Activated T-cell treated with anti-CD3 and anti-CD28 coated beads, Interleukin-2, amount 50 U/mL, for 48 hours (primary cell): ENCODE measurements at places on chromosomes 5 and 9.

- DNase-seq: no peak
These were observed 9.5 kb downstream of the SLC35A4 start for GRCh38 chr5:140574165-140574564.

DNA sequence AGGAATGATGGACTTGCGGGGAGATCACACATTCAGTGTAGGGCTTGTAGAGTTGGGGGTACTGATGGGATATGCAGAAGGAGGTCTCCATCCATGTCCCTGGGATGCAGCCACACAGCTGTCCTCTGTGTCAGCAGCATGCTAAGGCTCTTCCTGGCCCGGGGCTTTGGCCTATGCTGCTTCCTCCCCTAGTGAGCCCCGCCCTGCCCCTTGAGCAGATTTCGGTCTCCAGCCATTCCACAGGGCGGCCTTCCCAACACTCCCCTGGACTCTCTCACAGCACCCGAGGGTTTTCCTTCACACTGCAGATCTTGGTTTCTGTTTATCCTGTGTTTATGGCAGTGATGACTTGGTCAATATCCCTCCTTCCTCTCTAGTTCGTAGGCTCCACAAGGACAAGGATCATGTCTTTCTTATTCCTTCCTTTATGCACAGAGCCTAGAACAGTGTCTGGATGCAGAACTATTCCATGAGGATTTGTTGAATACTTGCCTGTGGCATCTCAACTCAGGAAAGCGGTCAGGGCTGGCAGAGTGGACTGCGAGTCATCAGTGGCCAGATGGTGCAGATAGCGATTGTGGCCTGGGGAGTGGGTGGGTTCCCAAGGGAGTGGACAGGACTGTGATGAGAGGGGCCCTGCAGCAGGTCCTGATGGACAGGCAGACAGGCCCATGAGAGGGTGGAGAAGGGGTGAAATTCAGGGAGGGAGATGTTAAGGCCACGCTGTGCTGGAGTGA is 114.2 kb downstream of the RGS3 start:
- DNase-seq: no peak

DNA sequence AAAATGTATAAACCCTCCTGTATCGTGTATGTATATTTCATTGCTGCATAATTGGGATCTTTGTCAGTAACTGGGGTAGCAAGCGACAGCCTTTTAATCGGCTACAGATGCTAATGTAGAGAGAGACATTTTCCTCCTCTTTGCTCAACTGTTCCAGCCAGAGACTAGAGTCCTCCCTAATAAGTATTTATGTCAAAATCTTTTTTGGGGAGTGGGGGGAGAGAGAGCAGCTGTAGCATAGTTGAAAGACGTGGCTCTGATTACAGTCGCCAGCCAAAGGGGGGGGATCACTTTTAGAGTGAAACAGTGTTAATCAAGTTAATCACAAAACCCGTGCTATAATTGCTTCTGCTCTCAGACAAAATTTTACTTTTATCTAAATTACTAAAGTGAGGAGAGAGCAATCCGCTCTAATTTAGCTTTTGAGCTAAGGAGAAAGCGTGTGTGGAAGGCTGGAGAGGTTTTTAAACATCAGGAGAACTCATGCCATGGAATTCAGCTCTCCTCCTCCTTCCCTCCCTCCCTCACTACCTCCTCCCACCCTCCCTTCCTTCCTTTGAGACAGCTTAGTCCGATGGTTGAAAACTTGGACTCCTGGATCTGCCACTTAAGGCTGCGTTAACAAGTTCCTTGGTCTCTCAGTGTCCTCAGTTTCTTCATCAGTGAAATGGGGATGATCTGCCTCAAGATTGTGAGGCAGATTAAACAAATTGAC is 87.3 kb upstream of the ZNF618 start:
- DNase-seq: no peak

- DNase-seq: peak; percentile 37
These were observed 31.8 kb downstream of the MAP1B start for GRCh38 chr5:72138943-72139521.

DNA sequence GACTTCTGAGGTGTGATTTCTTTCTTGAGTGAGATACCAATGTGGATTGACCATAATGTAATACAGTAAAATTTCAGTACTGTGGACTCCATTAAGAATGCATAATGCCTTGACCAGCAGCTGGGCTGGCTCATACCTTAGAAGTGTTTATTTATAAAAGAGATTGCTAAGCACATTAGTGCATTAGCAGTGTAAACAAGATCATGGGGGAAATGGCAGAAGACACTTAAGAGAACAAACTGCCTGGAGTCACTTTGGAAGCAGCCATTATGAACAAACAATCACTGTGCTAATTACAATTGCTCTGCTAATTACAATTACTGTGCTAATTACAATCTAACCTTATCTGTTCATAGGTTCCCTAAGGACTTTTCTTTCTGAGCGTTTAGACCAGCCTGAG is 104.2 kb downstream of the TRIM32 start:
- no peak for DNase-seq

- no peak for DNase-seq
These were observed 331.8 kb downstream of the KDM4C start for GRCh38 chr9:7089406-7090193.

DNA sequence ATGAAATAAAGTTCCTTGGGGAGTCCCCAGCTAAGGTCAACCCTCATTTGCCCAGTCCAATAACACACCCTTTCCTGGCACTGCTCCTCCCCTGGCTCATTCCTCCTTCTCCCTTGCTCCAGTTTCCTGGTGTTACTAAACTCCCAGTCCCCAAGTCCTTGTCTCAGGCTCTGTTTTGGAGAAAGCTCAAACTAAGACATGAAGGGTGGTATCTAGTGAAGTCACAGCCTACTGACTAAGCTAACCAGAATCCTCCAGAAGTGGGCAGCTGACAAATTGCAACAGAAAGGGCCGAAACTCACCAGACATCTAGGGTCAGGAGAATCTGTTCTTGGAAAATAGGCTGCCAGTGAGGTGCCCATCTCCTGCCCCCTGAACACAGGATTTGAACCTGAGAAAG is 118.7 kb upstream of the NEK6 start:
- no peak for DNase-seq

DNA sequence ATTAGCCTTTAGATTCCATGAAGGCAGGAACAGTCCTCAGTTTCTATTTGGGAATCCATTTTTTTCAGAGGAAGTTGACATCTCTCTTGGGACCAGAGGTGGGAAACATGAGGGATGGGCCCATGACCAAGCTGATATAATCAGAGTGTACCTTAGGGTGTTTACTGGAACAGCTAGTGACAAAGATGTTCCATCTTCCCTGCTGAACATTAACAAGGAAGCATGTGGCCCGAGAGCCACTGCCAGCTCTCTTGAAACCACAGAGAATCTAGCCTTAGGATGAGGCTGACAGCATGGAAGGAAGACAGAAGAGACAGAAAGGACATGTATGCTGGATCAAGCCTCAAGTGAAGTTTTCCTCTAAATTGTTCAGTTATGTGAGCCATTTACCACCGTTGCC is 16.0 kb downstream of the AQP3 start:
- DNase-seq: no peak

DNA sequence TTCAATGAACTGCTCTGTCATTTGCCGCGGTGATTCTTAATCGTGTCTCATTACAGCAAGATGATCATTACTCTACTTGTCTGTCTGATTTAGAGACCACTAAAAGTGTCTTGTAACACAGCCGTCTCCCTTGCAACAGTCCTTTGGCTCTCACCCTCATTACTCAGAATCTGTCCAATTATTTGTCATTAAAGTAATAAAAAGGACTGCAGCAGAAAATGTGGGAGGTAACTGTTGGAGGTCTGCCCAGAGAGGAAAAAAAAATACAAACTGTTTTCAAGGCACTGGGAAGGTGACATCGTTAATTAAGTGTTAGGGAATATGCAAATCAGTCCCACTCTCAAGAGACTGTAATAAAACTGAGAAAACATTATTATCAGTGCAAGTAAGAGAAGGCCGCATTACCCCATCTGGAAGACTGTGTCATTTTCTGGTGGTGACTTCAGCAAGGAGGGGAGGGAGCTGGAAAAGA is 281.0 kb downstream of the RASEF start:
- DNase-seq: no peak

DNA sequence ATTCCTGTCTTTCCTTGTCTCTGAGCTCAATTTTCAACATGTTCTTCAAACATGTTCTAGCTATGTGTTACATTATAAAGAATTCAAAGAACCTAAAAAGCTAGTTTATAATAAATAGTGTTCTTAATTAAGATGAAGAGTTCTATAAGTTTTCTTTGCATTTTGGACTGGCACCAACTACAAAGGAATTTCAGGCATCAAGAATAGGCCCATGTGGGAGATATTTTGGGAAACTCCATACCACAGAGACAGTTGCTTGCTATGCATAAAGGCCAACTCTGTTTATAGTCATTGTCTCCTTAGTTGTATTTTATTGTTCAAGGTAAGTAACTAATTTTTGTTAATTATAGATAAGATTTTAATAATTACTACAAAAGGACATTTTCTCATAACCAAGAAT is 4.5 kb downstream of the SLF1 start:
- DNase-seq: no peak

- DNase-seq: no peak
These were observed at the start of gene IFNB1 for GRCh38 chr9:21077781-21078180. IFNB1 (minus strand) TSS chr9:21077942; CDS start chr9:21077869, 73 bp downstream.

DNA sequence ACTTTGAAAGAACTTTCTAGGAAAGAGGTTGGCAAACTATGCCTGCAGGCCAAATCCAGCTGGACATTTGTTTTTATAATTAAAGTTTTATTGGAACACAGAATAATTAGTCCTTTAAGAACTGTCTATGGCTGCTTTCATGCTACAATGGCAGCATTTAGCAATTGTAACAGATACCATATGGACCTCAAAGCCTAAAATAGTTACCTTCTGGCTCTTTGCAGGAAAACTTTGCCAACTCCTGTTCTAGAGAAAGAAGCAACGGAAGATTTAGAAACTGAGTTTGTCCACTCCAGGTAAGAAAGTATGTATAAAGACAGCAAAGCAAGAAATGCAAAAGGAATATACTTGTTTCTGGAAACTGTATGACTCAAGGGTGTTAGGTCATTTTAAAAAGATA is 281.7 kb upstream of the TRPM3 start:
- no peak for DNase-seq

DNA sequence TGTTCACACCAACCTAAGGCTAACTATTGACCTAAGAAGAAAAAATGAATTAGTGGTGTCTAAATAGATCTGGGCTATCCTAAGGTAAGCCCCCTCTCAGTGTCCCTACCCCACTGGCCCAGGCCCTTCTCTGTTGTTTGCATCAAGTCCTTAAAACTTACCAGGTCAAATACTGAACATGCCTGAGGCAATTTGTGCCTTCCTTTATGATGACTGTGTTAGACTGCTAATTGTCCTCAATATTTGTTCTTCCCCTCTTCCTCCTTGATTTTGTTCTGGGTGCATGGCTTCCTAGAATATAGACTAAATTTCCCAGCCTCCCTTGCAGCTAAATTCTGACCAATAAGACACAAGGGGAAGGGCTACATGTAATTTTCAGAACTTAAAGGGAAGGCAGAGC is 199.9 kb downstream of the ADAMTS12 start:
- no peak for DNase-seq

GRCh38 chr5:143398451-143399237 is 4.8 kb downstream of the NR3C1 start:
- no peak for DNase-seq

DNA sequence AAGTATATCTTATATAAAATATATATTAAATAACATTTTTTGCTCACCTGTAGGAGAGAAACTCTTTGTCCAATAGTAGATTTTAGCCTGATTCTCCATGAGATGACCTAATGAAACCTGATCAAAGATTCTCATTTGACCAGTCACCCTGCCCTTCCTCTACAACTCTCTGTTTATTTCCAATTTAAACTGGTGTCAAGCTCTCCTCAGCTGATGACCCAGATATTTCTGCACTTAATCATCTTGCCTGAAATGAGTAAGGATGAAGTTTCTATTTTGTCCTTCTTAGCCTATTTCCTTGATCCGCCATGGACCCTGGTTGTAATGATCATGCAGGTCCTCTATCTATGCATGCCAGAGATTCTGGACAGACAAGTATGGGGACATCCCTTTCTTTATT is 179.3 kb upstream of the FGF10 start:
- no peak for DNase-seq

GRCh38 chr5:128446-128845 is 36.5 kb downstream of the PLEKHG4B start:
- DNase-seq: no peak

DNA sequence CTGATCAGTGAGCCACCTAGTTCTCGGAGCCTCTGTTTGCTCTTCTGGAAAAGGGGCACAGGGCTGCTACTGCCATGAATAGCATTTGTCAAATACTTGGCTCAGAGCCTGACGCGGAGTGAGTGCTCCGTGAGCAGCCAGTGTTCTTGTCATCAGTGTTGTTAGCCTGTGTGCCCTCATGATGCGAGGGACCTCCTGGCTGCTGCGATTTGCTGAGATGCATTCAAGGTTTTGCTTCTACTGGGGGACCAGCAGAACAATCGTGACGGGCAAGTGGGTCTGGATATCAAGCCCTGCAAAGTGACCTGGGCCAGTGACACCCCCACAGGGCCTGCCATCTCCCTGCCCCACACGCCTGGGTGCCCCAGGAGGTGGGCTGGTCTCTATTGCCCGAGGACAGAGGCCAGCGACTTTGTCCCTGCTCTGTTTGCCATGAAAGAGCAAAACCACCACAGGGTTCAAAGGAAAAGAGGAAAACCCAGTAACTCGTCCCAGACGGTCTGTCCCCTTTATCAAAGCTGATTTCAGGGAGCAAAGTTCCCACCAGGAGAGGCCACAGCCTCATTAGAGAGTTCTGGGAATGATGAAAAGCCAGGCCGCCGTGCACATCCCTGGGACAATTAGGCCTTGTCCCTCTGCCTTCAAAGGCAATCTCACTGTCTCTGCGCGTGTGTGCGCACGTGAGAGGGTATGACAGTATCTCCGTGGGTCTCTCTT is 86.5 kb upstream of the LMX1B start:
- DNase-seq: no peak

- DNase-seq: no peak
These were observed 16.1 kb downstream of the SNX18 start for GRCh38 chr5:54533541-54534190.

- DNase-seq: no peak
These were observed 32.7 kb upstream of the ISCA1 start for GRCh38 chr9:86315078-86315477.

DNA sequence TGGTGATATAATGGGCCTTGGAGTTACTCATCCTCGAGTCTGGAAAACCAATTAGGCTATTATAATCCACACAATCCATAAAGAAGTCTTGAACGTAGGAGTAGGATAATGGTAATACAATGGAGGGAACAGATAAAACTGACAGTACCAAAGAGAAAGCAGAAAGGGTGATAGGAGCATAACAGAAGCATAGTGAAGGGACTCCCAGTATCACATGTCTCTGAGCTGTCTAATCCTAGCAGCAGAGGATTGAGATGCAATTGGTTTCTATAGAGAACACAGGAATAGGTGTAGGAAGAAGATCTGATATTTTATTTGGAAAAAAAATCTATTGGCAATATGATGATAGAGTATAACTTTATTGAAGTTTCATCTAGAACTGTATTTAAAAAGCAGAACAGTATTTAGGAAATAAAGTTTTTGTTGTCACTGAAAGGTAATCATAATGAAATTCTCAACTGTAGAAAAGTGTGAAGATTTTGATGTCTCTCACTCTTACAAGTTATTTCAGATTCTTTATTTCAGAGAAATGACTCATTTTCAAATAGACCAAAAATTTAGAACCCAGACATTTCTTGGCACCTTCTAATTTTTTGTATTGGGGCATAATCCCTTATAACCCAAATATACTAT is 25.4 kb downstream of the SRFBP1 start:
- DNase-seq: no peak

GRCh38 chr9:96619491-96620180 is at the start of gene CDC14B:
CDC14B (minus strand) TSS chr9:96619843; CDS start chr9:96619378, 465 bp downstream.
- peak; percentile 81 for DNase-seq
